Fibroblast of villous mesenchyme (primary cell): ENCODE measurements at places on chromosomes 12 and 14. TPM values are rescaled to one million over a fixed set of nuclear protein-coding genes. Genes with fewer than 3 reads are reported as not detected.

GRCh38 chr12:91931111-91931510 lies 214.5 kb downstream of the BTG1 start:
- DNase-seq, result no peak

DNA sequence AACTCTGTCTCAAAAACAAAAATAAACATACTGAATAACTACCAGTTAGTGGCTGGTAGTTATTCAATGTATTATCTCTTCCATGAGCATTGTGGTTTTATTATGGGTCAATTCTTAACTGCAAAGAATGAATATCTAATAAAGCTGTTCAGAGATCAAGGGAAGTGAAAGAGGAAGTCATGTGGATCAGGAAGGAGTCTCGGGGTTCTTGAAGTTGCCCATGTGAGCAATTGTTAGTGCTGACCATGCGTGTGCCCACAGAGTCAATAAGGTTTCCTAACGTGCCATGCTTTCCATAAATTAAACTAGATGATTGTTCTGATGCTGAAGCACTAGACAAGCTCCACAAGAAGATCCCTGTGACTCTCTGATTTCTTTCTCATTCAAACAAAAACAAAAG lies 136.5 kb upstream of the CPSF6 start:
- DNase-seq, result no peak

DNA sequence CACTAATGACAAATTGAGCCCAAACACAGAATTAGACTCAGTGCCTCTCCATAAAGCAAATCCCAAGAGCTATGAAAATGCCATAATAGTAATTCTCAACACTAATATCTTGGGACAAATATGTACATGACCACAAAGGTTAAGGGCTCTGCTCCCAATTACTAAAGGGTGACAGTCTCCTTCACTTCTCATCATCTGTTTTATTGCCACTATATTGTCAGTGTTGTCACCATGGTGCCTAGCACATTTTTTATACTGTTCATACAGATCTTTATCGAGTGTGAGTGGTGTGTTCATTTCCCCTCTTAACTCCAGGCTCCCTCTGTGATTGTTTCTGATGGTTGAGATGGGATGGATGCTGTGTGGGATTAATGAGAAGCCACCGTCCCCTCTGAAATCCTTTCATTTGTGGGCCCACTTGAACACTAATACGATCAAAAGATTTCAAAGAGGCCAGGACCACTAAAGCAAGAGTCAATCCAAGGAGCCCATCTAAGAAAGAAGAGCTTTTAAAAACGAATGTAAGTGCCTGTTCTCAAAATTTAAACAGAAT lies 277.7 kb downstream of the GXYLT1 start:
- no peak for DNase-seq

DNA sequence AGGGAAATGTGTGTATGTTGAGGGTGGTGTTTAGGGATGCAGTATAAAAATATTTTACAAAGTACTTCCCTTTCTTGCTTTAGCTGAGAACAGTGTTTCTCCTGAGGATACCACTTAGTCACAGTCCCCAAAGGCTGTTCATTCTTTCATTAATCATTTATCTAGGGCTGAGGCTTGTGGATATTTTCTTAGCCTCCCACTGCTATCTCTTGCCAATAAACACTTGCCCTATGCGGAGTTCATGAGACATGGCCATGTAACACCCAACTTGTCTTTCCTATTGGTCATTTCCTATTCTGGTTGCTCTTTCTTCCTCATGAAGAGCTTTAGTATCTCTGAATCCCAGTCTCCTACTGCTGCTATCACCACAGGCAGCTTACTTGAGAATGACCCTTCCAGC lies 75.1 kb downstream of the ETNK1 start:
- DNase-seq, result no peak

GRCh38 chr12:53729644-53730043 lies 2.4 kb upstream of the CALCOCO1 start:
- DNase-seq, result no peak

DNA sequence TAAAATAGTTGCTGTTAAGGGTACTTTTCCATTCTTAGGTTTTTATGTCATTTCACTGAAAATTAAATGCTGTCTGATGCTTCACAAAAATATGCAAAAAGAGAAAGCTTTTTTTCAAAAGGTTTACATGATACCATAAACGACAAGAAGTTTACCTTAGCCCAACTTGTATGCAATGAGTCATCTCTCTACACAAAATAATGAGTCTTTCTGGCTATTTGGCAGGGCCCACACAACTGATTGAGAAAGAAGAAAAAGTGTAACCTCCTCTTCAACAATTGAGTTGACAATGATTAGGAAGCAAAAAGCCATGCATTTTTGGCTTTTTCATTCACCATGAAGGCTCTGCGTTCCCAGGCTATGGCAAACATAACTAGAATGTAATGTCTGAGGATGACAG lies 165.4 kb upstream of the CPNE8 start:
- no peak for DNase-seq

- no peak for DNase-seq
Measured at GRCh38 chr14:99260116-99260515, 11.9 kb downstream of the BCL11B start.

GRCh38 chr12:89826468-89826867 lies 117.8 kb upstream of the ATP2B1 start:
- DNase-seq, result no peak

- DNase-seq, result no peak
Measured at GRCh38 chr12:65673156-65673690, 151.1 kb upstream of the HMGA2 start.

- DNase-seq, result peak; percentile 28
Measured at GRCh38 chr12:53613821-53614220, 12.4 kb downstream of the ATF7 start.

DNA sequence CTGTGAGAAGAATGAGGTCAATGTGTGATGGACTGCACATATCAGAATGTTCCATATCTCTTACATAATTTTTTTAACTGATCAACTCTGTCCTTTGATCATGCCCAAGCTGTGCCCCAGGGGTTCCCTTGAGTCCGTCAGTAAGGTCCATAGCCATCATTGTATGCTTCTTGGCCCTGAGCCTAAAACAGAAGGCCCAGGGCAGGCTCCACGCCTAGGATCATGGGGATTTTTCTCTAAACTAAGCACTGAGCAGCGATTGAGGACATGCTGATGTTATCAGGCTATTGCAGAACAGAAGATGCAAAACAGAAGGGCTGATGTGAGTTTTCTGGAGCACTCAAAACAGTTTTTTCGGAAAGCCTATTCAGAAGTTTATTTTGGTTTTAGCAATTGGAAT lies 20.9 kb downstream of the RNASE9 start:
- DNase-seq, result no peak

DNA sequence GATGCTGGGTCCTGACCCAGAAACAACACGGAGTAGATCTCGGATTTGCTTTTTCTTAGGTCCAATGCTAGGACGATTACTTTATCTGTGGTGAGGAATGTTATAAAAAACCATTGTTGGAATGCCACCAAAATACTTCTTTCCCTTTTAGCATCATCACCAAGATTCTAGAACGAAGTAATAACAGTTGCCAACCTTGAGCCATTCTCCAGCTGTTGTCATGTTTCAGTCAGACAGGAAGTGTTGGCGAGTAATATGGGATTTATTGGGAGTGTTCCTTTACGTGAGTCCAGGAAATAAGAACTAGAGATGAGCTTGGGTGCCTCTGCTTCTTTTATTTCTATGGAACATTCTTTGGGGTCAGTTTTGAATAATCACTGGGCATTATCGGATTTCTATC lies 892.9 kb downstream of the DIO2 start:
- DNase-seq, result no peak

DNA sequence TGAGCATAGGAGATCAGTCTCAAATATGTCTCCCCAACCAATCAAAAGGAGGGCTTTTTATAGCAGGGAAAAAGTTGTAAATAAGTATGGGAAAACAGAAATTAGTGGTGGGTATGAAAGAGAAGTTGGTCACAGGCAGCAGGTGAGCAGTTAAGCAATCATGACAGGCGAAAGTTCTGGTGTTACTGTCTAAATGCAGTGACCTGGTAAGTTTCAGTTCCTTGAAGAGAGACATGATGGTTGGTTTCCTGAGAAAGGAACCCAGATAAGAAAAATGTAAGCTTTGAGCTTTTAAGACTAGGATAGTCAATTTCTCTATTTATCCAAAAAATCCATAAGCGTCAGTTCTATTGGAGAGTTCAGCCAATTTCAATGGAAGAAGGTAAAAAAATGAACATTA lies 466.2 kb upstream of the FLRT2 start:
- no peak for DNase-seq

GRCh38 chr12:120562906-120563305 lies 18.3 kb downstream of the POP5 start:
- DNase-seq, result no peak

DNA sequence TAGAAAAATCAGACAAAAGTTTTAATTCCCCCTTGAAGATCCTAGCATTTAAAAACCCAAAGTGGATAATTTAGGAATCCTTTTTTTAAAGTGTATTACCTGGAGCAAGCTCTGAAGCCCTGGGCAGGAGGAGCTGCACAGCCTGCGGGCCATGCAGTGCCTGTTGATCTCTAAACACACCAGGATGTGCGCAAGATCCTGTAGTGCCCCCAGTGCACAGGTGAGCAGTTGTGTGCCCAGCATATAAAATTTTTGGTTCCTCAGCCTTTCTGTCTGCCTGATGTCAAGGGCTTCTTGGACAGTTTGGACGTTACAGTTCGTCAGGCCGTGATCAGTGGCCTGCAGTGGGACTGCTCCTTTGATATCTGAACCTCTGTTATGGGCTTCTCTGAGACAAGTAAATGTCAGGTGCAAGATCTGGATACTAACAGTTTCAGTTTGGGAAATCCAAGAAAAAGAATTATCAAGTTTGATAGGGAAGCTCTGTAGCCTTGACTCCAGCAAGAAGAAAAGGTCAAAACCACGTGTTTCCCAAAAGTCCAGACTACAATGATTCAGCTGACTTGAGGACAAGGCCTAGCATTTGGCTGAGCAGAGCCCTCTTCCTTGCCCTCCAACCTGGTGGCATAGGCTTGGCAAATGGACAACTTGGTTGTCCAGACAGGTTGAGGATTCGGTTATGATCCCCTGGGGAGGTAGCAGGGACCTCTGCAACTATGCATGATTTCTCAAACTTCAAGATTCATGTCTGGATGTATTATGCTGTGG lies 1.0 kb downstream of the ATXN7L3B start:
- peak; percentile 8 for DNase-seq

GRCh38 chr12:129481921-129482320 lies 421.9 kb downstream of the TMEM132D start:
- no peak for DNase-seq

DNA sequence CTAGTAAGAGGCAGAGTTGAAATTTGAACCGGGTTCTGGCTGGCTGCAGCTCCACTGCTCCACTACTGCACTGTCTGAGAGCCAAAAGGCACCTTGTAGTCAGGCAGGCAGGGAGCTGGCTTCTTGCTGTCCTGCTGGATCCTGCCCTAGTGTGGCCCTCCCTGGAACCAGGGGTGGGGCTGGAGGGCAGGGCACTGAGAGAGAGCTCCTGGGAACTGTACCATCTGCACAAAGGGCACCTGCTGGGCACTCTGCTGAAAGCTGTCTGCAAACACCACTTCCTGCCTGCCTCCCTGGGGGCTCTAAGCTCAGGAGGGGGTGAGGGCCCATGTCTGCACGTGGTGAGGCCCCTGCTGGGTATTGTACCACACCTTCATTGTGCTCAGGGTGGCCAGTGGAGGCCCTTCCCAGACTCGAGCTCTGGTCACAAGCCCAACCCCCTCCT lies 19.0 kb upstream of the TCL1B start:
- no peak for DNase-seq

- peak; percentile 33 for DNase-seq
Measured at GRCh38 chr12:123907726-123908476, 64.7 kb downstream of the CCDC92 start.

GRCh38 chr12:38713294-38713693 lies 192.1 kb downstream of the CPNE8 start:
- DNase-seq, result no peak

DNA sequence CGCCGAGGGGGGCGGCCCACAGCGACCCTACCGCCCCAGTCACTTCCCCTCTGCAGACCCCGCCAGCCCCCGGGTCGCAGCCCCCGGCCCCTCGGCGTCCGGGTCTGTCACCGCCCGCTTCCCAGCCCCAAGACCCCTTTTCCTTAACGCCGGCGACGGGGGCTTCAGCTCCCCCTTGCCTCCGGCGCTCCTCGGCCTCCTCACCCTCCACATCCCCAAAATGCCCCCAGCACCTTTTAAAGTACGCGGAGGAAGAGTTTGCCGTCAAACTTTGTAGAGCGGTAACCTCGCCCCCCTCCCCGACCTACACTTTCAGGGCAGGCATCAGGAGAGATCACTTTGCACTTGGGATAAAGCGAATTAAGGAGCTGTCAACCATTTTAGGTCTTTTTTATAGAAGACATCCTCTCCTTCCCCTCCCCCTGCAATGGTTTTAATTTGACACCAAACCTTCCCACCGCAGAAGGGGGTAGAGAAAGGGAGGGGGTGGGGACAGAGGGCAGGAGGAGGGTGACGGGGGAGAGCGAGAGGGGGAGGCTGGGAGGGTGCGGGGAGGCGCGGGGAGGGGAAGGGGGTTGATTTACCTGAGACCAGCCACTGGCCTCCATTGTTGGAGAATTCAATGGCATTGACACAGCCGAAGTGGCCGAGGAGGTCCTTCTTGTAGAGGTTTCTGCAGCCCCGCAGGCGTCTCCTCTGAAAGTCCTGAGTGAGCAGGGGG lies 578 bp downstream of the DCAF5 start:
- peak; percentile 45 for DNase-seq

DNA sequence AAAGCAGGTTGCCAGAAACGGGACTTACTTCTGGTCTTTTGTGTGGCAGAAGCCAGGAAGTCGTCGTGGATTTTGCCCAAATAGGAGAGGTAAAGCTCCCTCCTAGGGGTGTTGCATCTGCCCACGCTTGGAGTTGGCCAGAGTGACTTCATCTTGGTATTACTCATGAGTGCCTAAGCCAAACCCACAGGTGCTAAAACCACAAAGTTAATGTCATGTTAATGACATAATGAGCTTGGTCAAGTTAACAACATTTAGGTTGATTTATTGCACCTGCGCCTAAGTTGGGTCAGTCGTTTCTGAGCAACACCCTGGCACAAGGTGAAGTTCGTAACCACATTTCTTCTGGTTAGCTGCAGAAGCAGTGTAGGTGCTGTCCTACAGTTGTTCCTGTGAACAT lies 225.2 kb downstream of the FUT8 start:
- DNase-seq, result no peak

DNA sequence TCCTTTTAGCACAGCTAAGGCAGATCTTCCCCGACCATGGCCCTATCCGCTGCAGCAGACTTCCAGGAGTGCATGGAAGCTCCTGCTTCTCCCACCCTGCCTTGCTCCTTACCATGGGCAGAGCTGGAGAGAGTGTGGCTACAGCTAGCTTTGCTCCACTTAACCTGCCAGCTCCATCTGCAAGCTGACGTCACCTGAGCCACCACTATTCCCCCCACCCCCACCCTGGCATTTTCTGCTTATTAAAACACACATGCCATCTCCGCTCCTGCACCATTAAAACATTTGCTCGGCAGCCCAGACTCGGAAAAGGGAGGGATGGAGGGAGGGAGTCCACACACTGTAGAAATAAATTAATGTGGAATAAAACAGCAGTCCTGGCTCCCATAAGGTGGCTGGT lies 67.8 kb downstream of the TUNAR start:
- DNase-seq, result no peak

GRCh38 chr12:11886339-11886738 lies 184.4 kb upstream of the BCL2L14 start:
- no peak for DNase-seq

The GPR68 gene
- total RNA-seq, result 0.86 and 2.9 TPM in 2 replicates

The FBXL14 gene
- 7.4 and 9.5 TPM in 2 replicates for total RNA-seq

The KRT80 gene
- total RNA-seq, result 0.32 and 1.3 TPM in 2 replicates

The SMIM10L1 gene
- 7.3 and 7.4 TPM in 2 replicates for total RNA-seq

The CIDEB gene
- 1.3 and 3.0 TPM in 2 replicates for total RNA-seq

The FLVCR2 gene
- 0.43 and 0.64 TPM in 2 replicates for total RNA-seq

The ERGIC2 gene
- 34.5 and 90.7 TPM in 2 replicates for total RNA-seq

The IAPP gene
- total RNA-seq, result not detected in 2 replicates

The GDF11 gene
- 3.9 and 6.5 TPM in 2 replicates for total RNA-seq

The TMEM106C gene
- total RNA-seq, result 60.2 and 100 TPM in 2 replicates

The MYO1H gene
- not detected in 2 replicates for total RNA-seq

The ZNF605 gene
- total RNA-seq, result 7.7 and 14.2 TPM in 2 replicates

The GCN1 gene
- total RNA-seq, result 147 and 210 TPM in 2 replicates
